ENCODE measurements at places on chromosomes 1 and 21.
A peak's percentile ranks its signal among the peaks of the same experiment; 100 is the strongest.

DNA sequence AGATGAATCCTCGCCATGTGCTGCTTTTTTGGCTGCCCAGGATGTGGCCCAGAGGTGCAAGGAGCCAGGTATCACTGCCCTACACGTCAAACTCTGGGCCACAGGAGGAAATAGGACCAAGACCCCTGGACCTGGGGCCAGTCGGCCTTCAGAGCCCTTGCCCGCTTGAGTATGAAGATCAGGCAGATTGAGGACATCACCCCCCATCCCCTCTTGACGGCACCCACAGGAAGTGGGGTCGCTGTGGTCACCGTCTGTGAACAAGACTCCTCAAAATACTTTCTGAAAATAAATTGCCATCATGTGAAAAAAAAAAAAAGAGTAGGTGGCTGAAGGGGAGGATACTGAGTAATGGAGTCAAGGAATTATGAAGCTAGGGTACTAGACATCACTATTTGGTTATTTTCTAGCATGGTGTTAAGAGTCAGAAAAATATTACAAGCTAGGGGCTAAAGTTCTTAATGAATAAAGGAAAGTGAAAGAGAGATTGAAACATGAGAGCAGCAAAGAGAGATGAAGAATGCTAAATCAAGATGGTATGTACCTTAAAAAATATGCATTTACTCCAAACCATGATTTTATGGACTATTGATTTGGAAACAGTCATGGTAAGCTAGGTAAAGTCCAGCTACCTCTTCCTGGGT is 84.9 kb downstream of the CLEC20A start:
- no peak for DNase-seq

DNA sequence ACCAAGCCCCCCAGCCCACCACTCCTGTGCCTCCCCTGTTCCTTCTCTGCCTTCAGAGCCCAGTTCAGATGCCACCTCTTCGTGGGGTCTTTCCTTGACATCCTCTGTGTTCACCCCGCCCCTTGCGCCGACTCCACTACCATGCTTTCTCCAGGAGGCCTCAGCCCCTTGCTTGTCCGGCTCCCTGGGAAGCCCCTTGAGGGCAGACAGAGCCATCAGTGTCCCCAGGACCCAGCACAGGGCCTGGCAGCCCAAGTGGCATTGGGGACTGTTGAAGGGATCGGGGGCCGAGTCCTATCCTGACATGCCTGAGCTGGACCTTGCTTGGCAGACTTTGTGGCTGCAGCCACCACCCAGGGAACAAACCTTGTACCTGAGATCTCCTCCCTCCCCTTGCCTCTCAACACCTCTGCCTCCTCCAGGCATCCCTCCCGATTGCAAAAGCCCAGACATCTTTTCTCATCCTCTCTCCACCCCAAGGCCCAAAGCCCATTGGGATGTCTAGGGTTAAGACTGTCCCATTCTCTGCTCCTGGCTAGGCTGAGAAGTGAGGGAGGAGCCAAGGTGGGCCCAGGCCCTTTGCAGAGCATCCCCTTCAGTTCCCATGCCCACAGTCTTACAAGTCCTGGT is 3.4 kb downstream of the CLDN19 start:
- DNase-seq, result no peak

- DNase-seq, result no peak
Observed at GRCh38 chr1:15064217-15064929, 89.2 kb upstream of the TMEM51 start.

DNA sequence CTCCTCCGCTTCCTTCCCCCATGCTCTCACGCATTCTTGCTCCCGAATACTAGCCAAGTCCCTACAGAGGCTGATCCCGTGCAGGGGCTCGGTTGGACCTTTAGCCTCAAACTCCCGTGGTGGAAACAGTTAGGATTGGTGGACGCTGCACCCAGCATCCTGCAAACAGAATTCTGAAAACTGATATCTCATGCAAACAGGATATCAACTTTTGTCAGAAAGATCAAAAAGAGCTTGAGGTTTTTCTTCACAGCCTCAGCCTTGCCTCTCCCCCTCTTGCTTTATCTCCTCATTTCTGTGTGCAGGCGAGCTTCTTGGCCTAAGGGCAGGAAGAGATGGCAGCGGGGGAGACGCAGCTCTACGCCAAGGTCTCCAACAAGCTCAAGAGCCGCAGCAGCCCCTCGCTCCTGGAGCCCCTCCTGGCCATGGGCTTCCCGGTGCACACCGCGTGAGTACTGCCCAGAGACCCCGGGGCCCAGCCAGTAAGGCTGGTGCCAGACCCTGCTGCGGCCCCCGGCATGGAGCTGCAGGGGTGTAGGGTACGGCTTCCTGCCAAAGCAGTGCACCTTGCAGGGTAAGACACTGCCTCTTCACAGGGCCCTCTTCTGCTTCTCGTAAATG is at the start of gene UBASH3A:
TSS of gene UBASH3A (plus strand) at position 292 of the 621 bp plus-strand sequence. CDS start at position 336, 44 bp downstream.
- DNase-seq, result peak; percentile 55

DNA sequence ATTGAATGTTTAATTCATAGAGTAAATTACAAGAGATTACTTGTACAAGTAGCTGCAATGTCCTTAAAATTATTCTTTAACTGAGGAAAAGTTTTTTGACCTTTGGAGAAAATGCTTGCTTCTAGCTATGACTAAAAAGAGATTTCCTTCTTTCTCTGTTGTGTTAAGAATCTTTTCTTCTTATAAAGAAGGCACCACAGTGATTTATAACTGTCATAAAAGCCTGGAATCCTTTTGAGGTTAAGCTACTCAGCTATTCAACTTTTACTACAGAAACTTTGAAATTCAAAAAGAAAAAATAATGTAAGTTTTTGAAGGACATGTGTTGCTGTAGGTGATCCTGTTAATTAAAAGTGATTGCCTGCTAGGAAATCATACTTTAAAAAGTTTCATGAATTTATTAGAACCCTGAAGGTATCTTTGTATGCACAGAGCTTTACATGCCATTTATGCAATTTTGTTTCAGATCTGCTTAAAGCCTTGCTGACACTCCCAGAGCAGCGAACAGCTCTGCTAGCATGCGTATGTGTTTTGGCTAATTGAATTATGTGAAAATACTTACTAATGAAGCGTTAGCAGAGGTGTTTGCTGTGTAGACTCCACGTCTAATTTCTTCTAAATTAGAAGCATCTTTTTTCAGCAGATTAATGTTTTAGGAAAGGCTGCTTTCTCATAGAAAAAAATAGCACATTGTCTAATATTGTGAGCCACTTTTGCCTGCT is 94.7 kb upstream of the SMYD2 start:
- DNase-seq, result no peak

- DNase-seq, result no peak
Observed at GRCh38 chr1:17984583-17984982, 123.0 kb upstream of the IGSF21 start.

- no peak for DNase-seq
Observed at GRCh38 chr1:186899977-186900376, 71.2 kb downstream of the PLA2G4A start.

- no peak for DNase-seq
Observed at GRCh38 chr21:14542638-14543037, 3.5 kb downstream of the SAMSN1 start.

DNA sequence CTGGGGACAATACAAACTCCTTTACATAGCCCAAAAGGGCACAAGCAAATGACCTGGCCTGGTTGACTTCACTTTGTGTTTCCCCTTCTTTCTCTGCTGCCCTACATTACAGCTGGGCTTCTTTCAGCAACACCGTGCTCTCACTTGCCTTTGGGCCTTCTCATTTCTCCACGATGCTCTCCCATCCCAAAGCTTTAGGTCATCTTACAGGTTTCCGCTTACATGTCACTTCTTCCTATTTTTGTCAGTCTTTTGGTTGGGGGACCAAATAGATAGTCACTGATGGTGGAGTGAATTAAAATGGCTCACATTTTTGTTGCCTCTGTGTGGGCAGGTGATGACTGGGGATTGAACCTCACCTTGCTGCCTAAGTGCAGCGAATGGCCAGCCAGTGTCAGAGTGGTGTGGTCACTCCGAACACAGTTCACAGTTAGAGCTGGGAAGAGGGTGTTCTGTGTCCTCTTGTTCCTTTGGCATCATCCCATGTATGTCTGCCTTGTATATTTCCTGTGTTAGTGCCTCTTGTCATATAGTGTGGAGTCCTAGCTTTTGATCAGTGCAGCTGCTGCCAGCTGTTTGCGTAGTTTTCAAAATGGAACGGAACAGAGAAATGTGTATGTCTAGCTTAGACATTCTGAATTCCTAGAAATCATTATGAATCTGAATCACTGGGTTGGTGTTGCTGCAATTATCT is 134.8 kb downstream of the NOS1AP start:
- no peak for DNase-seq

GRCh38 chr1:234769986-234770795 is 160.2 kb upstream of the IRF2BP2 start:
- no peak for DNase-seq

GRCh38 chr1:13948888-13949391 is 249.0 kb downstream of the PRDM2 start:
- no peak for DNase-seq

DNA sequence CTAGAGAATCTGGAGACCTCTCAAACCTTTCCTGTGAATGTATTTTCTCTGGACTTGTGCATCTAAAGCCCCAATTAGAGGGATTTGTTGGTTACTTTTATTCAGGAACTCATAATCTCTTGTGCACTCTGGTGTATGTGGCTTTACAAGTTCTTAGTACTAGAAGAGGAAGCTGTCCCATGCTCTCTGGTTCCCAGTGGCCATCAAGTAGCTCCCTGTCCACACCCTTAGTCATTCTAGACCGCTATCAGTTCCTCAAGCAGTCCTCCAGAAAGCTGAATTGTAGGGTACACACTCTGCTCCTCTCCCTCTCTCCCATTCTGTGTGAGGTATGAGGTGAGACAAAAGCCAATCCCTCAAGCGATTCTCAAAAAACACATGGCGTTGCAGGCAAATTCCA is 470.3 kb downstream of the PTPRC start:
- DNase-seq, result no peak

DNA sequence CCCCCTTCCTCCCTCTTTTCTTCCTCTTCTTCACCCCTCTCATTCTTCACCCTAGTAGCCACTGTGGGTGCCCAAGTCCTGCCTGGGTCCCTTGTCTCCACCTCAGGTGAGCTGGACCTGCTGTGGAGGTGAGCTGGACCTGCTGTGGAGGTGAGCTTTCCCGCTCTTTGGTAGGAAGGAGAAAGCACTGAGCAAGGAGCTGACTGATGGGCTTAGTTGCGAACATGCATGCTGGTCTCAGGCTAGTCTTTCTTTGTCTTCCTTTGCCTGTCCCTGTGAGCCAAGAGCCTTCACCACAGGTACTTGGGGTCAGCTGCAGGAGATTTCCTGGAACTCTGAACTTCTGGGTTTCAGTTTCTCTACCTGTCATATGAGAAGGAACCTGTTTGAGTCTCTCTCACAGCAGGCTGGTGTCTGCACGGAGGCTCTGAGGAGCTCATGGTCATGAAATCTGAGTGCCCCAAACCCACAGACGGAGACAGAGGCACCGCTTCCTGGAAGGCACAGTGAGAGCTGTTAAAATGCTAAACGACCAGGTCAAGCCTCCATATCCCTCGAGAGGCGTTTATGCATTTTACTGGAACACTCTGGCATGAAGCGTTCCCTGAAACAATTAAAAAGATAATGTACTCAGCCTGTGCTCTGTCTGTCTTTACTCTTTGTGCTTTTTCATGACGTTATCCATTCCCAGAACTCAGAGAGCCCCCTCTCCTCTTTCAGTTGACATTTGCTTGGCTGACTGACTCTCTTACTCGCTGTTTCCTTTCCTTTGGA is 69.5 kb downstream of the RHOU start:
- peak; percentile 33 for DNase-seq

GRCh38 chr1:163928069-163928468 is 606.3 kb downstream of the NUF2 start:
- no peak for DNase-seq

DNA sequence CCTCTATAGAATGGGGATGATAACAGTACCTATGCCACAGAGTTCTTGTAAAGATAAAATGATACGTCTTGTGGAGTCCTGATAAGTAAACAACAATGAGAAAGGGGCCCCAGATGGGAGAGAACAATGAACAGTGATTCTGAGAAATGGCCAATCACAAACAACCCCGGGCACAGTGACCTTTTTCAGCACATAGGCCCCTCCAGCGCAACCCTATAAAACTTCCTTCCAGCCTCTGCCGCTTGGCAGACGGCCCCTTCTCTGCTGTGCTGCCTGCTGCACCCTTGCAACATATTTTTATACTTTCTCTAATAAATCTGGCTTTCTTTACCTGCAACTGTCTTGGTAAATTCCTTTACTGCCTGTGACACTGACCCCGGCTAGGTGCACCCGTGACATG is 8.9 kb downstream of the RCAN1 start:
- no peak for DNase-seq

DNA sequence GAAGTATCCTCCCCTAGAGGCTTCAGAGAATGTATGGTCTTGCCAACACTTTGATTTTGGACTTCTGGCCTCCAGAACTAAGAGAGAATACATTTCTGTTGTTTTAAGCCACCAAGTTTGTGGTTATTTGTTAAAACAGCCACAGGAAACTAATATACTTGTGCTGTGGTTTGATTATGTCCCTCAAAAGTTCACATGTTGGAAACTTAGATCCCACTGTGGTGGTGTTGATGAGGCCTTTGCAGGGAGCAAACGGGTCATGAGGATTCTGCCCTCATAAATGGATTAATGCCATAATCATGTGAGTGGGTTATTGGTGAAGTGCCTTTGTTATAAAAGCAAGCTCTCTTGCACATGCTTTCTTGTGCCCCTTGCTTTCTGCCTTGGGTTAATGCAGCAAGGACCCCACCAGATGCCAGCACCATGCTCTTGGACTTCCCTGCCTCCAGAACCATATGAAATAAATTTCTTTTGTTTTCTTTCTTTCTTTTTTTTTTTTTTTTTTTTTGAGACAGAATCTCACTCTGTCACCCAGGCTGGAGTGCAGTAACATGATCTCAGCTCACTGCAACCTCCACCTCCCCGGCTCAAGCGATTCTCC is 157.3 kb downstream of the CLIC6 start:
- no peak for DNase-seq

DNA sequence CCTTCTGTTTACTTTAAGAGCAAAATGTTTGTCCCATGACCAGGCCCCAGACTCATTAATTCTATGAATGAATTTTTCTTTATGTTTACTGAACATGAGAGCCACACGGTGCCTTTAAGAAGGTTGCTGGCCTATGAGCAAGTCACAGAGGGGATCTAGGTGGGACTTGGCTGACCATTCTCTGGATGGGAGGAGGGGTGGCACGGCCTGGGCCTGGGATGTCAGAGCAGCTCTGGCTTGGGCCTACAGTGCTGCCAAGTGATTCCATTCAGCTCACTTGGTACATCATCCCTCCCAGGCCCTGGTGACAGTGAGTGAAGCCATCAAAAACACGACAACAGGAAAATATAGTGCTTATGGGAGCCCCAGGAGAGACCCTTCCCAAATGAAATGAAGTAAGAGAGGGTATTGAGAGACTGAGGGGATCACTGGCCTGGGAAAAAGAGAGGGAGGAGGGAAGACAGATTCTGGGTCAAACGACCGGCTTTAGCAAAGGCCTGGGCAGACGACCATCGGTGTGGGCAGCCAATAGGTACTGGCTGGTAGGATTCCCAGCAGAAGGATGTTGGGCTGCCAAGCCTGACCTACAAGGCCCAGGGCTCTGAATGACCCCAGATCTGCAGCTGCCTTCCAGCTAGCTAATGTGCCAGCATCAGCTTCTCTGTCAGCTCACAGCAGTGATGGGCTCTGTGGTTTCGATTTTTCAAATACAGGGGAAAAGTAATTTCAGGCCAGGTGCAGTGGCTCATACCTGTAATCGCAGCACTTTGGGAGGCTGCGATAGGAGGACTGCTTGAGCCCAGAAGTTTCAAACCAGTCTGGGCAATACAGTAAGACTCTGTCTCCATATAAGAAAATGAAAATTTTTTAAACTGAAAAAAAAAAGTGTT is 3.3 kb downstream of the TMEM53 start:
- no peak for DNase-seq

- peak; percentile 54 for DNase-seq
Observed at GRCh38 chr1:39258146-39258924, 53.8 kb downstream of the MACF1 start.

All from stimulated activated naive CD8-positive, alpha-beta T cell treated with anti-CD3 and anti-CD28 coated beads, Interleukin-15, amount 100 ng/mL, for 72 hours (primary cell).